ENCODE measurements at places on chromosomes 1 and 21.

GRCh38 chr1:117572546-117572945, 33.3 kb upstream of the TENT5C start:
- DNase-seq: no peak

GRCh38 chr1:67053535-67053784, 488 bp downstream of the SLC35D1 start:
- DNase-seq: peak; percentile 8

- no peak for DNase-seq
These were observed 8.8 kb upstream of the TTLL10 start for GRCh38 chr1:1164701-1165451.

DNA sequence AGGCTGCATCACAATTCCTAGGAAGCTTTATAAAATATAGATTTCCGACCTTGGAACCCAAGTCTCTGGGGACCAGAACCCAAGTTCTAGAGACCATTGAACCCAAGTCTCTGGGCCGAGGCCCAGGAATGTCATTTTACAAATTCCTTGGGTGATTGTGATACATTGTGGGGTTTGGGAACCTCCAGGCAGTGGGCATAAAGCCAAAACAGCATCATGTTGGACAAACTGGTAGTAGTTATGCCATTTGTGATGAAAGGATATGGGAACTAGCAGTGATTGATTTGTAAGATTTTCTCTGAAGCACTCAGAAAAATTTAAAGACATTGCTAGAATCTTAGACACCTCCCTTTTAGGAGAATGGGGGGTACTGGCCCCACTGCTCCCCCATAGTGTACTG, 160.2 kb downstream of the HIVEP3 start:
- DNase-seq: no peak

DNA sequence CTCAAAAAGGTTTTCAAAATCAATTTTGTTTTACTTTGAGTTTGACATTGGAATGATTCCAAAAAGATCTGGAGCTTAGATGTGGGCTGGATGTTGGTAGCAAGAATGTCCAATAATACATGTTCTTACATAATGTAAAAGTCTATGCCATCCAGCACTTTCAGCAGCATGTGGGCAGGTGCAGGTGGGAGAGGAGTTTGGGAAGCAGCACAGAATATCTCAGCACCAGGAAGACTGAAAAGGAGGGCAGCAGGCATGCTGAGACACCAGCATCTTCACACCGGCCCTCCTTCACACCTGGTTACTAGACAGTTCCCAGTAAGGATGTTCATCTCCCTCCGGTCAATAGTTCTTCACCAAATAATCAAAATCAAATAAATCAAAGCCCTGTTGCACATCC, 166.6 kb downstream of the ZBTB18 start:
- no peak for DNase-seq

DNA sequence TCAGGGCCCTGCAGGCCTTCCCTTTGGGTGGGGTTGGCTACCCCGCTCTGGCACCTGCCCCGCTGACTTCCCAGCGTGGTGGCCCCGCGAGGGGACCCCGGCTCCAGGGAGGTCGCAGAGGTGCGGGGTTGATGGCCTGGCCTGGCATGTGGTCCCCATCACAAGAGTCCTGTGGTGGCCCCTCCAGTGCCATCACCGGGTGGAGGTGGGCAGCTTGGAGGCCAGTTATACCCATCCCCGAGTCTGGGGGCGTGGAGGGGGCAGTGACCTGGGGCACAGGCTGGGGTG, 26.8 kb downstream of the PRMT2 start:
- no peak for DNase-seq

- DNase-seq: no peak
These were observed 187.3 kb upstream of the DMRTA2 start for GRCh38 chr1:50610563-50610962.

DNA sequence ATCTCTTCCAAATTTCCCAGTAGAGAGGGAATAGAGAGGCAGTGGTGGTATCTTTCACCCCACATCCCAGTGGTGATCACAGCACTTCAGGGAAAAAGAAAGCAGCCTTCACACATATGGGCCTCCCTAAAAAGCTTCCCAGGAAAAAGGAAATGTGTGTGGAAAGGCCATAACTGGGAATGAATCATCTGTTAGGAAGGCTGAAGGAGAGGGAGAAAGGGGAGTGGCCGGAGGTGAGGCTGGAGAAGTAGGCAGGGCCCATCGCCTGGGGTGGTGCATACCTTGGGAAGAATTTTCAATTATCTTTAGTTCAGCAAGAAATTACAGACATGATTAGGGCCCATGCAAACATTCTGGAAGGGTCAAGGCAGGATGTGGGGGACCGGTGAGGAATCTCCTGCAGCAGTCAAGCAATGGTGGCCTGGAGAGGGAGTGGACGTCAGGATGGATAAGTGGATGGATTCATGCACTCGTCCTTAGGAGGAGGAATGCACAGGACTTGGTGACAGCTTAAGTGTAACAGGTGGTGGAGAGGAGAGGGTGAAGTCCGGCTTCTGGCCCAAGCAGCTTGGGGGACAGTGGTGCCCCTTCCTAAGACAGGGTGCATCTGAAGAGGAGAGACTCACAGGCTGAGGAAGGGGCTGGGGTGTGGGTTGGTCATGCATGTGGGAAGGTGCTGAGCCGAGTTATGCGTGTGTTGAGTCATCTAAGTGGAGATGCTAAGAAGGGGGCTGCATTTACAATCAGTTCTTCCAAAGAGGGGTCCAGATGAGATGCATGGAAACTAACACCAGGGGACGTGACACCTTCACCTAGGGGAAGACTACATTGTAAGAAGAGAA, 17.9 kb downstream of the HIVEP3 start:
- peak; percentile 57 for DNase-seq

DNA sequence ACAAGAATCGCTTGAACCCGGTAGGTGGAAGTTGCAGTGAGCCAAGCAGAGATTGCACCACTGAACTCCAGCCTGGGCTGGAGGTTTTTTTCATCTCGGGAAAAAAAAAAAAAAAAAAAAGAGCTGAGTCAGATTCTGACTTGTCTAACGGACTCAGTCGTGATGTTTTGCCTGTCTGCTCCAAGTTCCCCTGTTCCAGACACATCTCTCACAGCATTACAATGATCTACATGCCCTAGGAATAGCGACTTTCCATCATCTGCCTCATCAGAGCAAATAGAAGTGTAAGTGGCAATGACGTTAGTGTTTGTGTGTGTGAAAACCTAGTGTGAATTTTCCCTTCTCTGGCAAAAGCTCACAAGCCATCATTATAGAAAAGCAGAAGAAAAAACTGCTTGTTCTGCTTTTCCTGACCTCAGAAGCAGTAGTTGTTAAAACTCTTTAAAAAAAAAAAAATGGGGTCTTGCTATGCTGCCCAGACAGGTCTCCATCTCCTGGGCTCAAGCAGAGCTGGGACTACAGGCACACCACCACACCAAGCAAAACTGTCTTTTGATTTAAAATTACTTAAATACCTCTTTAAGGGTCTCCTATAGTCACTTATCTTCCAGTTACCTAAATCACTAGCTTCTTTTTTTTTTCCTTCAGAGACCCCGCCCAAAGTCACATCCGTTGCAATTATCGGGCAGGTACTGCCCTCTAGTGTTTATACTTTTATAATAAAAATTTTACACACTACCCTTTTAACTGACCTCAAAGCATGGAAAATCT, 37.3 kb downstream of the PLEKHO1 start:
- peak; percentile 46 for DNase-seq

Data from HTR-8/SVneo (cell line).